ENCODE measurements at places on chromosomes 7 and 10. TPM values are rescaled to one million over a fixed set of nuclear protein-coding genes. Genes with fewer than 3 reads are reported as not detected.

MOGAT3 gene
- 0.21 TPM for polyA plus RNA-seq

- no peak for DNase-seq
These were observed 24.6 kb downstream of the WIPI2 start for GRCh38 chr7:5214641-5215040.

DNA sequence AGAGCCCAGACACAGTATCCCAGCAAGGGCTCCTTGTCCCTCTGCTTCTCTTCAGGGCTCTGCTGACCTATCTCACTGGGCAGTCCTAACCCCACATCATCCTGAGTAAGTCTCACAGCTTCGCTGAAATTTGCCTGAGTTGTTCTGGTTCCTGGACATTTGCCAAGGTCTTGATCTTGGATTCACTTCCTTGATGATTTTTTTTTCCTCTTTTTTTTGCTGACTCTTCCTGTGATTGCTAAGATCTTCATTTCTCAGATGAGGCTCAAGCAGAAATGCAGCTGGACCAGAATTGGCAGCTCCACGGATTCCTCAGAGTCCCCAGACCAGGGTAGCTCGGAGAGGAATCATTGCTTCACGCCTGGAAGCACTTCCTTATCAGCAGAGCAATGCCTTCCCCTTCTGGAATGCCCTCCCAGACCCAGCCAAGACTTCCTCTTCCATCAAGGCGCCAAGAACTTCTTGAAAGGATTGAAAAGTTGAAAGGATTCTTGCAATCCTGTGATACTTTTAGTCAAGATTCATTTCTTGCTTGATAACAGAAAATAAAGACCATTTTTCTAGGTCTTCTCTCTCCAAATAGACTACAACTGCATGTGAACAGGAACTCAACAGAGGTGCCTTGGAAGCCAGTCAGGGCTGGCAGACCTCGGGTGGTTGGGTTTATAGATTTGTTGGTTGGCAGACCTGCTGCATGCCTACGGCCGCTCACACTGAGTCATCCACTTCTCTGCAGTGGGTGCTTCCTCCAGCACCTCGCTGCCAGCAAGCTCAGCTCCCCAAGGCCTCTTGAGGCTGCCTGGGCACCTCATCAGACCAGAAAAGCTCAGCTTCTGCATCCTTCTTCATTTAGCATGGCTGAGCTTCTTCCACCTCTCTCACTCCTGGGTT, 8.8 kb upstream of the AFAP1L2 start:
- DNase-seq = no peak

- DNase-seq = no peak
These were observed 32.0 kb downstream of the AMZ1 start for GRCh38 chr7:2720024-2720423.

Data from GM23338 (cell line).